ENCODE measurements at places on chromosomes 11 and 22. TPM values are rescaled to one million over a fixed set of nuclear protein-coding genes. Genes with fewer than 3 reads are reported as not detected.

DNA sequence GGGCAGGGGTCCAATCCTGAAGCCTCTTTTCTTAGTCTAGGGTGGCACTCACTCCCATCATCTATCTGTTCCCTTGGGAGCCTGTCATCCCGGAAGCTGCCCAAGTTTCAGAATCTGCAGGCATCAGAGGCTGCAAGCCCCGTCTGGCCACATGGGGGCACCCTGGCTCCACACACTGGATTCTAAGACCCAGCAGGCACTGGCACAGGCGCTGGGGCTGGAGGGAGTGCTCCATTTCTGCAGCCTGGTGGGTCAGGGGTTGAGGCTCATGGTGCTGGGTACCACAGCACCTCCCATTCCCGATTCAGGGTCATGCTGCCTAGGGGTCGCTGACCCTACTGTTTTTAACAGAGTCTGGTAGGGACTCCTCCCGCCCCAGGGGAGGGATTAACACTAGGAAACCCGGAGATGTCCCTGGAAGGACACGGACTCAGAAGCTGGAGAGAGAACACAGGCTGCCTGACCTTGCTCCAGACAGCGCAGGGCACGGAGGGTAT is 243.9 kb upstream of the SYN3 start:
- DNase-seq, result peak; percentile 90

DNA sequence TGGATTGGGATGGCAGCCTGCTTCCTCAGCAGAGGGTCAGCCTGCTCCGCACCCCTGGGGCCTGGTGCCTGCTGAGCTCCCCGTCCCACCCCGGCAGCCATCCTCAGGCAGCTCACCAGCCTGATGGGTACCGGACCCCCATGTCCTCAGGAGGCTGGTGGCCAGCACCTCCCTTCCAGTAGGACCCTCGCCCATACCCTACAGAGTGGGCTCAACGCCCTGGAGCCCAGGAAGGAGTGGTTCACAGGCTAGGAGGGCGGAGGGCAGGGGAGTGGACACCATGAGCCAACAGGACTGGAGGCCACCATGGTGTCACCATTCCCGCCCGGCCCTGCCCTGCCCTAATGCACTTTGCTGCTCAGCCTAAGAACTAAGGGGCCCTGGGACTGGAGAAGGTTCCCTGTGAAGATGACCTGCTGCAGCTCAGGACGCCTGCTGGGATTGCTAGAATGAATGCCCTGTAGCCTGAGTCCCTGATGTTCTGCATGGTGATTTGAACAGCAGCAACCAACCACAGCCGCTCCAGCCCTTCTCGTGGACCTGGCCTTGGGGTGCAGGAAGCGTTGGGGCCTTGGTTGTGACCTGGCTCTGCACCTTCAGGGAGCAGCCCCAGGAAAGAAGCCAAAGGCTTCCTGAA is 1080.8 kb downstream of the BRD1 start:
- DNase-seq, result peak; percentile 2

GRCh38 chr11:78995171-78995570 is 420.5 kb upstream of the NARS2 start:
- no peak for DNase-seq

DNA sequence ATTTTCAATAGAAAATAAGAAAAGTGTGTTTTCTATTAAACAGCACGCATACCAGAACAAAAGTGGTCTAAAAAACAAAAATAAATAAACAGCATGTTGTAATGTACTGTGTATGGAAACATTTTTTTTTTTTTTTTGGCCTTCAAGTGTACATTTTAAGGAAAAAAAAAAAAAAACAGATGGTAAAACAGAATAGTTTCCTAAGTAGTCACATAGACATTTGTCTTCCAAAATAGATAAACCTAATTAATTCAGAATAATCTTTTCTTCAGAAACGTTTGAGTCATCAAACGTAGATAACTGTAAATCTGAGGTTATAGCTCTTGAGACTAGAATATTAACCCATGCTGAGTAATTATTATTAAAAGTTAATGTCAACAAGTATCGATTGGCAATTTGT is 396 bp upstream of the CFAP300 start:
- no peak for DNase-seq

DNA sequence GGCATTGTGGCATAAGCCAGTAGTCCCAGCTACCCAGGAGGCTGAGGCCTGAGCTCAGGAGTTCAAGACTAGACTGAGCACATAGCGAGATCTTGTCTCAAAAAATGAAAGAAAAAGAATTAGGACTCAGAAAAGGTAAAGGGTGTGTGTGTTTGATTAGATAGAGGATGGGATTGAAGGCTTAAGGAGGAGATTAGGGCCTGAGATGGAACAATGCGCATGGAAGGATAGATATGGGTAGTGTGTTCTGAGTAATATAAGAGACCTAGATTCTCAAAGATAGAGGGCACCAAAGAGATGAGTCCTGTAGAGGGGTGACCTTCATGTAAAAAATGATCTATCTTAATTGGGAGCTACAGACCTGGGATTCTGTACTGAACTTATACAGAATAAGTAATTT is 17.3 kb upstream of the RAB30 start:
- no peak for DNase-seq

Gene TBX10
- total RNA-seq, result not detected

Gene CTR9
- total RNA-seq, result 43.5 TPM

Gene FAM227A
- total RNA-seq, result 2.5 TPM

- DNase-seq, result no peak
Observed at GRCh38 chr11:70862093-70862492, 390.3 kb downstream of the SHANK2 start.

Data from endothelial cell (in vitro differentiated cells).